ENCODE measurements at places on chromosomes 13 and 19. TPM values are rescaled to one million over a fixed set of nuclear protein-coding genes. Genes with fewer than 3 reads are reported as not detected.
A peak's percentile ranks its signal among the peaks of the same experiment; 100 is the strongest.

Gene LRRC4B
- total RNA-seq, result not detected

Gene THAP8
- 5.5 TPM for total RNA-seq

Gene DAND5
- 0.12 TPM for total RNA-seq

Gene C3
- total RNA-seq, result 1.00 TPM

Gene FPR1
- 0.50 TPM for total RNA-seq

Gene OVOL3
- total RNA-seq, result not detected

Gene ZNF627
- 7.2 TPM for total RNA-seq

Gene DCLK1
- total RNA-seq, result not detected

Gene ZNF829
- total RNA-seq, result 2.9 TPM

Gene USHBP1
- not detected for total RNA-seq

Gene CDX2
- total RNA-seq, result not detected

- H3K27me3 ChIP-seq, result no peaks in the 10 kb centered on the region
- H3K4me1 ChIP-seq, result no peaks in the 10 kb centered on the region
- H3K4me3 ChIP-seq, result no peak overlapping the region
- H3K27ac ChIP-seq, result no peak overlapping the region
- no peak for DNase-seq
Measured at GRCh38 chr13:20132052-20132634, 28.7 kb downstream of the GJA3 start.

- no peaks in the 10 kb centered on the region for H3K36me3 ChIP-seq
- H3K27ac ChIP-seq, result no peak overlapping the region
- peaks cover 36% of the 10 kb centered on the region for H3K4me1 ChIP-seq
- no peak overlapping the region for H3K4me3 ChIP-seq
- no peak for DNase-seq
- H3K27me3 ChIP-seq, result no peaks in the 10 kb centered on the region
Measured at GRCh38 chr13:92802776-92803175, 423.8 kb upstream of the GPC6 start.

- no peak overlapping the region for H3K4me3 ChIP-seq
- no peak for DNase-seq
- H3K27me3 ChIP-seq, result no peaks in the 10 kb centered on the region
- no peak overlapping the region for H3K27ac ChIP-seq
Measured at GRCh38 chr13:58893396-58893795, 1261.9 kb downstream of the PCDH17 start.

DNA sequence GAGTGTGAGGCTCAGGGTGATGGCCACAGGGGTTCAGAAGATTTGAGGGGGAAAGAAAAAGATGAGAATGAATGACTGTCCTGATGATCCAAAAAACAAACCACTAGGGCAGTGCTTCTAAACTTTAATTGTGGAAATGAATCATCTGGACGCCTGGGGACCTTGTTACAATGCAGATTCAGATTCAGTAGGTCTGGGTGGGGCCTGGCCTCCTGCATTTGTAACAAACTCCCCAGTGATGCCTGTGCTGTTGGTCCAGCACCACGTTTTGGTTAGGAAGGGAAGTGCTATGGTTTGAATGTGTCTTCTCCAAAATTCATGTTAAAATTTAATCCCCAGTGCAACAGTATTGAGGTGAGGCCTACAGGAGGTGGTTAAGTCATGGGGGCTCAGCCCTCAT lies 49.5 kb upstream of the KPNA3 start:
- H3K4me1 ChIP-seq, result peaks cover 36% of the 10 kb centered on the region
- H3K27ac ChIP-seq, result no peak overlapping the region
- H3K27me3 ChIP-seq, result no peaks in the 10 kb centered on the region
- no peak for DNase-seq
- no peaks in the 10 kb centered on the region for H3K36me3 ChIP-seq
- no peak overlapping the region for H3K4me3 ChIP-seq

- no peak overlapping the region for H3K4me3 ChIP-seq
- no peak overlapping the region for H3K27ac ChIP-seq
- no peak for DNase-seq
Measured at GRCh38 chr19:56611288-56611687, 16.2 kb downstream of the ZNF71 start.

GRCh38 chr19:3881272-3882040 lies 971 bp downstream of the ATCAY start:
- no peaks in the 10 kb centered on the region for H3K4me1 ChIP-seq
- no peaks in the 10 kb centered on the region for H3K36me3 ChIP-seq
- H3K4me3 ChIP-seq, result no peak overlapping the region
- peaks cover 24% of the 10 kb centered on the region for H3K27me3 ChIP-seq
- no peak overlapping the region for H3K27ac ChIP-seq
- no peak for DNase-seq

DNA sequence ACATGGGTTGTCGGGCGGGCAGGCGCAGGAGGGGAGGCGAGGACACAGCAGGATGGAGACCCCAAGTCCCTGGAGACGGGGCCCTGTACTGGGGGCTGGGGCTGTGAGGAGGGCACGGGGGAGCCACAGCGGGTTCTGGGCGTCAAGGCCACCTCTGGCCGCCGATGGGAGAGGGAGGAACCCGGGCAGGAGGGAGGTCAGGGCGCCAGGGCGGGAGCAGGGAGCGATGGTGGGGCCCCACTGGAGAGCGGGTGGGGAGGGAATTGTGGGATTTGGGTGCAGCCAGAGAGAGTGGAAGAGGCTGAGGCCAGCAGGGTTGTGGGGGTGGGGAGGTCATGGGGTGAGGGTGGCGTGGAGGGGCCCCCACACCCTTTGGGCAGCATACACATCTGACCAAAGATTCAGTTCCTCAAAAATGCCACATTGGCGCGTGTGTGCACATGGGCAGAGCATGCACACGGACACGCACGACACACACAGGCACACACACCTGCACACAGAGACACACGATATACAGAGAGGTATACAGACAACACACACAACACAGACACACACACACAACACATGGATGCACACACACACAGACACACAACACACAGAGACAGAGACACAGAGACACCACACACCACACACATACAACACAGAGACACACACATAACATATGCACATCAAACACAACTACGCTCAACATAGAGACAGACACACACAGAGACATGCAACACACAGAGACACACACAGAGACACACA lies 54.9 kb downstream of the AP1M1 start:
- peaks cover 6% of the 10 kb centered on the region for H3K27me3 ChIP-seq
- DNase-seq, result no peak
- H3K4me3 ChIP-seq, result no peak overlapping the region
- H3K4me1 ChIP-seq, result 0 out of 2 replicates have a peak, but pooled peaks cover under 1% of the 10 kb centered on the region

- H3K4me3 ChIP-seq, result no peak overlapping the region
- no peaks in the 10 kb centered on the region for H3K36me3 ChIP-seq
- DNase-seq, result no peak
- no peaks in the 10 kb centered on the region for H3K4me1 ChIP-seq
- H3K27ac ChIP-seq, result no peak overlapping the region
- H3K27me3 ChIP-seq, result no peaks in the 10 kb centered on the region
Measured at GRCh38 chr13:54636231-54636630, 1607.6 kb downstream of the OLFM4 start.

DNA sequence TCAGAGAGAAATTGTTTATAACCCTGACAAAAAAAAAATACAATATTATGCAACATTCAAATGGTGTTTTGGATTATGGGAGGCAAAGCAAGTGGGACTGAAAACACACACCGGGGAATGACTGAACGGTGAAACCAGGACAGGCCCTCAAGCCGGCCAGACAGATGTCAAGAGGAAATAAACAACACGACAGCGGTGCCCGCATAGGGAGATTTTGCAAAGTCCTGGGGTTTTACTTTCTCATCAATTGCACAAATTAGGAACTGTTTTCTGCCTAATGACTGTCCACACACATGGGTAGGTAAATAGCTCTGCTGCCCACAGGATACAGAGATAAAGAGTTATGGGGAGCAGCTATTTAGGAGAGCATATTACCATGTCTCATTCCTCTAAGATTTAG lies 134.5 kb downstream of the IRS2 start:
- DNase-seq, result no peak
- H3K27me3 ChIP-seq, result peaks cover 20% of the 10 kb centered on the region
- no peak overlapping the region for H3K27ac ChIP-seq
- no peak overlapping the region for H3K4me3 ChIP-seq

DNA sequence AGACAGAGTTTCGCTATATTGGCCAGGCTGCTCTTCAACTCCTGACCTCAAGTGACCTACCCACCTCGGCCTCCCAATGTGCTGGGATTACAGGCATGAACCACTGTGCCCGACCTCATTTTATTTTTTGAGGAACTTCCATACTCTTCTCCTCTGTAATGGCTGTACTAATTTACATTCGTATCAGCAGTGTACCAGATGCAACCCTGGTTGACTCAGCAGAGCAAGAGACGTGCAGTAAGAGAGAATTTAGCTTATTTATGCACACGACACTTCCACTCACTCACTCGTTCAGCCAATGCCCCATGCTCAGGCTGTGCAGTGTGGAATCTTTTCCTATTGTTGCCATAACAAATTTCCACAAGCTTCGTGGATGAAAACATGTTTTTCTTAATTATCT lies 6.9 kb downstream of the KIR3DL3 start:
- no peak overlapping the region for H3K27ac ChIP-seq
- H3K27me3 ChIP-seq, result no peaks in the 10 kb centered on the region
- H3K36me3 ChIP-seq, result peaks cover 21% of the 10 kb centered on the region
- DNase-seq, result no peak
- H3K4me3 ChIP-seq, result no peak overlapping the region

- H3K27me3 ChIP-seq, result peaks cover 42% of the 10 kb centered on the region
- no peak overlapping the region for H3K4me3 ChIP-seq
- H3K27ac ChIP-seq, result no peak overlapping the region
- H3K36me3 ChIP-seq, result no peaks in the 10 kb centered on the region
- no peak for DNase-seq
Measured at GRCh38 chr13:27505792-27506191, 55.4 kb upstream of the MTIF3 start.

- H3K27ac ChIP-seq, result no peak overlapping the region
- no peak overlapping the region for H3K4me3 ChIP-seq
Measured at GRCh38 chr13:40611635-40612034, 54.8 kb downstream of the FOXO1 start.

GRCh38 chr19:10952809-10953208 lies 8.0 kb upstream of the SMARCA4 start:
- no peak for DNase-seq
- no peak overlapping the region for H3K27ac ChIP-seq
- H3K27me3 ChIP-seq, result no peaks in the 10 kb centered on the region
- H3K4me1 ChIP-seq, result peaks cover 7% of the 10 kb centered on the region
- no peak overlapping the region for H3K4me3 ChIP-seq

DNA sequence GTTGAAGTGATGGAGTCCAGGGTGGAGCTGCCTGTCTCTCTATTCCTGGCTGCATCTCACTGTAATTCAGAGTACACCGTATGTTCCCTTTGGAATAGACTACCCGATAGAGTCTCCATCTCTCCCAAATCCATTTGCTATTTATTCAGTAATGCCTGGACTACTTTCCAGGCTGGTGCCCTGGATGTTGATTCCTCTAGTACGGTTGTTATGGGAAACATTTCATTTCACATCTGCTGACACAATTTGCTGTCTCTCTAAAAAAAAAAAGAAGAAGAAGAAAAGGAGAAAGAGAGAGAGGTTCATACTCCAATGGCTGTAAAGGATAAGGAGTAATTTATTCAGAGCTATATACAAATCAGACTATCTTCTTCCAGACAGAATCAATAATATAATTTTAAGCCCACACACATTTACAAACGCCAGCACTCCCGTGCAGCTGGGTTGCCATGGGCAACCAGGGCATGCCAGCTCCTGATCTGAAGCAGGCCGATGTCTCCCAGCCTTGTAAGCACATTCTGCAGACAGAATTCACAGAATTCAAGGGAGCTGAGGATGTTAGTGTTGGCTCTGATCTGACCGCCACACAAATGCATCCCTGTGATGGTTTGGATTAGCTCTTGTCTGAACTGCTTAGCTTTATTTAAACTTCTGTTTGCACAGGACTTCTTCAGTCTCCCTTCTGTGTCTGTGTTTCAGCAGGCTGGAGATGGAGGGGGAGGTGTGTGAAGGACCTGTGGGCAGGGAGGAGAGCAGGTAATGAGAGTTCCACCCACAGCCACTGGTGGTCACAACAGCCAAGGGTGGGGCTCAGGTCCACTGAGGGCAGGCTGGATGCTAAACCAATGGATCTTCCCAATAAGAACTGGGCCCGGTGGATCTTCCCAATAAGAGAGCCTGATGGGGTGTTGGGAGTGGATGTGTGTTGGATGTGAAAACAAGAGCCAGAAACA lies 66.0 kb downstream of the TEX26 start:
- DNase-seq, result no peak
- H3K4me3 ChIP-seq, result no peak overlapping the region
- no peaks in the 10 kb centered on the region for H3K4me1 ChIP-seq
- H3K27me3 ChIP-seq, result peaks cover 14% of the 10 kb centered on the region
- H3K27ac ChIP-seq, result no peak overlapping the region

- H3K4me3 ChIP-seq, result no peak within 1 kb of the TSS
- peaks cover 10% of the 10 kb centered on the region for H3K36me3 ChIP-seq
- no peak within 1 kb of the TSS for H3K27ac ChIP-seq
- no peaks in the 10 kb centered on the region for H3K27me3 ChIP-seq
- H3K4me1 ChIP-seq, result no peaks in the 10 kb centered on the region
- DNase-seq, result no peak
Measured at GRCh38 chr19:56671613-56671994, at the start of gene ZNF835. Gene ZNF835 (minus strand): TSS chr19:56671757. CDS start chr19:56665198, 6,559 bp downstream.

GRCh38 chr13:76094645-76095044 lies 458.5 kb downstream of the LMO7 start:
- no peak overlapping the region for H3K4me3 ChIP-seq
- H3K27ac ChIP-seq, result no peak overlapping the region
- H3K36me3 ChIP-seq, result no peaks in the 10 kb centered on the region
- peaks cover 3% of the 10 kb centered on the region for H3K27me3 ChIP-seq
- no peaks in the 10 kb centered on the region for H3K4me1 ChIP-seq

- no peak overlapping the region for H3K27ac ChIP-seq
- no peak for DNase-seq
- H3K4me1 ChIP-seq, result no peaks in the 10 kb centered on the region
- H3K36me3 ChIP-seq, result no peaks in the 10 kb centered on the region
- H3K27me3 ChIP-seq, result peaks cover 20% of the 10 kb centered on the region
- no peak overlapping the region for H3K4me3 ChIP-seq
Measured at GRCh38 chr19:54489766-54490165, 12.9 kb upstream of the LAIR2 start.

- H3K27ac ChIP-seq, result no peak overlapping the region
- no peaks in the 10 kb centered on the region for H3K27me3 ChIP-seq
- H3K36me3 ChIP-seq, result no peaks in the 10 kb centered on the region
- H3K4me3 ChIP-seq, result no peak overlapping the region
- no peaks in the 10 kb centered on the region for H3K4me1 ChIP-seq
- no peak for DNase-seq
Measured at GRCh38 chr13:48508011-48508410, 24.9 kb downstream of the RCBTB2 start.

DNA sequence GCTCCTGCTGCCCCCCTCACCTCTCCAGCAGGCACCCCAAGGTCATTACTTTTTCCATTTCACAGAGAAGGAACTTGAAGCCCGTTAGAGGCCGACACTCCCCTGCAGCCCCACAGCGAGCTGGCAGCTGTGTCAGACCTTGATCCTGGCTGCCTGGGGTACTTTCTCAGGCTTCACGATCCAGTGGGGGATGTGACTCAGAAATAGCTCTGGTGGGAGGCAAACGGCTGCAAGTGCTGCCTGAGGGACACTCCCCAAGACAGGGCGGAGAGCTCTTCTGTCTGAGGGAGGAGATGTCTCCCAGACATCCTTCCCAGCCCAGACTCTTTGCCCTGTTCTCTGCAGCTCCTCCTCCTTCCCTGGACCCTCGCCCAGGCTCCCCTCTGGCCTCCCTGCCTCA lies 4.8 kb downstream of the TSKS start:
- H3K4me3 ChIP-seq, result peak overlapping the region; percentile 48
- H3K27me3 ChIP-seq, result no peaks in the 10 kb centered on the region
- H3K4me1 ChIP-seq, result peaks cover 30% of the 10 kb centered on the region
- peaks cover 4% of the 10 kb centered on the region for H3K36me3 ChIP-seq

GRCh38 chr19:29671393-29672160 lies 6.3 kb downstream of the PLEKHF1 start:
- H3K4me3 ChIP-seq, result no peak overlapping the region
- no peak overlapping the region for H3K27ac ChIP-seq
- DNase-seq, result no peak
- H3K27me3 ChIP-seq, result 0 out of 2 replicates have a peak, but pooled peaks cover 2% of the 10 kb centered on the region
- H3K4me1 ChIP-seq, result peaks cover 18% of the 10 kb centered on the region

Measured in HFFc6 (cell line).